Fibroblast of villous mesenchyme (primary cell): ENCODE measurements at places on chromosomes 12 and 14. TPM values are rescaled to one million over a fixed set of nuclear protein-coding genes. Genes with fewer than 3 reads are reported as not detected.

Gene PIWIL1
- not detected in 2 replicates for total RNA-seq

Gene SOAT2
- not detected in 2 replicates for total RNA-seq

Gene AKAP6
- total RNA-seq, result 3.9 and 7.1 TPM in 2 replicates

Gene C12orf56
- total RNA-seq, result 0.64 and 0.86 TPM in 2 replicates
